ENCODE measurements at places on chromosomes 2 and 18.
A peak's percentile ranks its signal among the peaks of the same experiment; 100 is the strongest.

DNA sequence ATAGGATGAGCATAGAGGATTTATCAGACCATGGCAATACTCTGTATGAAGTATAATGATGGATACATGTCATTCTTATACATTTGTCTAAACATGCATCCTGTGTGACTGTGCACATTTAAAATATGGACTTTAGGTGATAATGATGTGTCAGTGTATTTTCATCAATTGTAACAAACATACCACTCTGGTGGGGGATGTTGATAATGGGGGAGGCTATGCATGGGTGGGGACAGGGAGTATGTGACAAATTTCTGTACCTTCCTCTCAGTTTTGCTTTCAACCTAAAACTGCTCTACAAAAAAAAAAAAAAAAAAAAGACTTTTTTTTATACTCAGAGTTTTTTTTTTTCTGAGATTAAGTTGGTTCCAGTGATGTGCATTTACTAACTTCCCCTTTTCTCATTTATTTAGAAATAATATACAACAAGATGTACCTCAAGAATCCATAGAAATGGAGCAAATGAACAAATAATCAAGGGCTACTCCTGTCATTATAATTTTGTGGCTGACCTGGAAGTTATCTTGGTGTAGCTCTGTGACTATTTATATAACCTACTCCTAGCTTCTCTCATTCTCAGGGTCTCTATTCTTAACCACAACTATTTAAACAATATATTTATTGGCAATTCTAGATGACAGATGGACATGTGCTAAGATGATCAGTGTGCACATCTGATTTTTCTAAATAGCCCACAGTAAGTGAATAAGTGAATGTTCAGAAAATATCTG is 108.9 kb upstream of the ITGA4 start:
- no peaks in the 10 kb centered on the region for H3K4me1 ChIP-seq
- no peak overlapping the region for H3K27ac ChIP-seq
- no peaks in the 10 kb centered on the region for H3K27me3 ChIP-seq
- H3K4me3 ChIP-seq = no peak overlapping the region
- H3K36me3 ChIP-seq = no peaks in the 10 kb centered on the region

DNA sequence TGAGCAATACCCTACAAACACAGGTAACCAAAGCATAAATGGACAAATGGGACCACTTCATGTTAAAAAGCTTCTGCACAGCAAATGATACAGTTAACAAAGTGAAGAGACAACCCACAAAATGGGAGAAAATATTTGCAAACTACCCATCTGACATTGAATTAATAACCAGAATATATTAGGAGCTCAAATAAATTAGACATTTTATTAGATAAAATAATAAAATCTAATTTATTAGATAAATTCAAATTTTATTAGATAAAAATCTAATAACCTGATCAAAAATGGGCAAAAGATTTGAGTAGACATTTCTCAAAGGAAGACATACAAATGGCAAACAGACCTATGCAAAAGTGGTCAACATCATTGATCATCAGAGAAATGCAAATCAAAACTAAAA is 35.8 kb upstream of the KCNH7 start:
- no peak overlapping the region for H3K4me3 ChIP-seq
- H3K27ac ChIP-seq = no peak overlapping the region
- H3K4me1 ChIP-seq = no peaks in the 10 kb centered on the region

GRCh38 chr2:136225950-136226835 is 108.2 kb upstream of the CXCR4 start:
- H3K4me3 ChIP-seq = no peak overlapping the region
- no peaks in the 10 kb centered on the region for H3K27me3 ChIP-seq
- no peaks in the 10 kb centered on the region for H3K36me3 ChIP-seq

DNA sequence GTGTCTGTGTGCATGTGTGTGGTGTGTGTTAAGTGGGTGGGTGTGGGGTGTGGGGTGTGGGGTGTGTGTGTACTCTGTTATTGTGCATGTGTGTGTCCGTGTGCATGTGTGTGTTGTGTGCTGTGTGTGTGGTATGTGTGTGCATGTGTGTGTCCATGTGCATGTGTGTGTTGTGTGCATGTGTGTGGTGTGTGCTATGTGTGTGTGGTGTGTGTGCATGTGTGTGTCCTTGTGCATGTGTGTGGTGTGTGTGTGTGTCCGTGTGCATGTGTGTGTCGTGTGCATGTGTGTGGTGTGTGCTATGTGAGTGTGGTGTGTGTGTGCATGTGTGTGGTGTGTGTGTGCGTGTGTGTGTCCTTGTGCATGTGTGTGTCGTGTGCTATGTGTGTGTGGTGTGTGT is 6.9 kb upstream of the OTOS start:
- no peak for DNase-seq
- H3K4me3 ChIP-seq = no peak overlapping the region
- H3K4me1 ChIP-seq = no peaks in the 10 kb centered on the region
- no peaks in the 10 kb centered on the region for H3K27me3 ChIP-seq
- H3K27ac ChIP-seq = no peak overlapping the region
- no peaks in the 10 kb centered on the region for H3K36me3 ChIP-seq

- no peaks in the 10 kb centered on the region for H3K36me3 ChIP-seq
- H3K27ac ChIP-seq = no peak overlapping the region
- no peak for DNase-seq
These were observed 271.6 kb upstream of the SETBP1 start for GRCh38 chr18:44409071-44409470.

GRCh38 chr2:166727095-166727494 is 161.2 kb upstream of the XIRP2 start:
- no peak for DNase-seq
- no peaks in the 10 kb centered on the region for H3K27me3 ChIP-seq
- no peaks in the 10 kb centered on the region for H3K36me3 ChIP-seq
- H3K4me3 ChIP-seq = no peak overlapping the region

DNA sequence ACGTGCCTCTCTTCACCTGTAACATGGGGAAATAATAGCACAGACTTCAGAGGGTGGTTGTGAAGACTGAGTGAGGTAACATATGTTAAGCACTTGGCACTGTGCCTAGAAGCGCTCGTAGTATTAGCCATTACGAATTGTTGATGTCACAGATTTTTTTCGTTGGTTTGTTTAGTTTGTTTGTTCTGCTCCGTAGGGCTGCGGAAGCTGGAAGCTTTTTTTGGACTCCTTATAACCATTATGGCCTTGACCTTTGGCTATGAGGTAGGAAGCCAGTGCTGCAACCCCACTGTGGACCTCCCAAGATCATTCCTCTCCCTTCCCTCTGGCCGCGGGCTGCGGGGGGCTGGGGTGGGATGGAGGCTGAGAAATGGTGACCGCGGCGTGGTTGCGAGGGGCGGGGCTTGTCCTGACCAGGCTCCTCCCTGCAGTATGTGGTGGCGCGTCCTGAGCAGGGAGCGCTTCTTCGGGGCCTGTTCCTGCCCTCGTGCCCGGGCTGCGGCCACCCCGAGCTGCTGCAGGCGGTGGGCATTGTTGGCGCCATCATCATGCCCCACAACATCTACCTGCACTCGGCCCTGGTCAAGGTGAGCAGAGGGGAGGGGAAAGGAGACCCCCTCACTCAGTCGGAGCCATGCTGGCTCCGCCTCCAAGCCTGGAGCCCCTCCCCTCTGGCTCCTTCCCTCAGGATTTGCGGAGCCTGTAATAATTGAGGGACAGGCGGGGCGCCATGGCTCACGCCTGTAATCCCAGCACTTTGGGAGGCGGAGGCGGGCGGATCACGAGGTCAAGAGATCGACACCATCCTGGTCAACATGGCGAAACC is 5.5 kb downstream of the SLC11A1 start:
- H3K36me3 ChIP-seq = no peaks in the 10 kb centered on the region
- no peak overlapping the region for H3K27ac ChIP-seq
- peak; percentile 84 for DNase-seq

DNA sequence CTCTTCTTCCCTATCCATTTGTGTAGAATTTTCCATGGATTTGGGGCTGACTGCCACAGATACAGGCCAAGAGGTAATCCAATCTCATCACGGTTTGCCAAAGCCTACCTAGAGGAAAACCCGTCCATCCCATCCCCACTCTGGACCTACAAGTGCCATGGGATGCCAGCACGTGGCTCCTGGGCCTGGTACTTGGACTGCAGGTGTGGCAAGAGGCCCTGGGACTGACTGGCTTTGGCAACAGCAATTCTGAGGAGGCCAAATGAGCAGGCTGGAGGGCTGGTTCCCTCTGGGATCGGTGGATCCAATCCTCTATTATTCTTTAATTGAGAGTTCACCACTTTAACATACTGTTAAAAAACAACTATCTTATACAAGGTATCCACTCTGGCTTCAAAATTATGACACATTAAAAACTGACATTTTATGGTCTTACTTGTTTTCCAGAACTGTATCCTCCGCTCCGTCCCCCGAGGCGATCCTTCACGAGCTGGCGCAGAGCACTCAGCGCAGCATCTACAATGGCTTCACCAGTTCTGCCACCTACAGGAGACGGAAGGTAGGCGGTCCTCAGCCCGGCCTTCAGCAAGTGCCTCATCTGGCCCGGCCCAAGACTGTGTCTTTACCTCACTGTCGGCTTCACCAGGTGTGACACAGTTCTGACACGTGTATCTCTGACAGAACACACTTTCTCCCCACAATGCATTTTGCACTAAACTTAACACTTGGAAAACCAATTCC is 19.8 kb downstream of the PDIA6 start:
- no peak overlapping the region for H3K4me3 ChIP-seq
- DNase-seq = no peak
- H3K36me3 ChIP-seq = peaks cover 48% of the 10 kb centered on the region
- H3K4me1 ChIP-seq = peaks cover 15% of the 10 kb centered on the region

- no peaks in the 10 kb centered on the region for H3K36me3 ChIP-seq
- no peaks in the 10 kb centered on the region for H3K4me1 ChIP-seq
- no peak overlapping the region for H3K27ac ChIP-seq
- DNase-seq = no peak
- H3K27me3 ChIP-seq = no peaks in the 10 kb centered on the region
- H3K4me3 ChIP-seq = no peak overlapping the region
These were observed 332.2 kb upstream of the ST6GAL2 start for GRCh38 chr2:107218208-107218607.

- peaks cover 12% of the 10 kb centered on the region for H3K4me1 ChIP-seq
- no peak overlapping the region for H3K4me3 ChIP-seq
- no peak overlapping the region for H3K27ac ChIP-seq
These were observed 837.4 kb upstream of the ID2 start for GRCh38 chr2:7844414-7844965.

- H3K27me3 ChIP-seq = no peaks in the 10 kb centered on the region
- peaks cover 93% of the 10 kb centered on the region for H3K4me1 ChIP-seq
- peak; percentile 51 for DNase-seq
- H3K4me3 ChIP-seq = no peak overlapping the region
These were observed 14.6 kb downstream of the ZEB2 start for GRCh38 chr2:144505245-144505831.

- no peak overlapping the region for H3K27ac ChIP-seq
- DNase-seq = no peak
- no peaks in the 10 kb centered on the region for H3K36me3 ChIP-seq
- H3K4me1 ChIP-seq = peaks cover 6% of the 10 kb centered on the region
- no peak overlapping the region for H3K4me3 ChIP-seq
These were observed 44.2 kb upstream of the TAF1B start for GRCh38 chr2:9799011-9799596.

DNA sequence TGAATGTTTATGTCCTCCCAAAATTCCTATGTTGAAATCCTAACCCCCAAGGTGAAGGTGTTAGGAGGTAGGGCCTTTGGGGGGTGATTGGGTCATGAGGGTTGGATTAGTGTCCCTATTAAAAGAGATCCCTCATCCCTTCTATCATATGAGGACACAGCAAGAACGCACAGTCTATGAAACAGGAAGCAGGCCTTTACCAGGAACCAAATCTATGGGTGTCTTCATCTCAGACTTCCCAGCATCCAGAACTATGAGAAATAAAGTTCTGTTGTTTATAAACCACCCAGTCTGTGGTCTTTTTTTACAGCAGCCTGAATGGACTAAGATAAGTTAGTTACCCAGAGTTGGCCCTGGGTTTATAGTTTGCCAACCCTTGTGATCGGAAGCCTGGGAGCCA is 153.1 kb downstream of the INO80D start:
- no peak overlapping the region for H3K27ac ChIP-seq
- H3K27me3 ChIP-seq = peaks cover 7% of the 10 kb centered on the region
- DNase-seq = no peak
- H3K4me1 ChIP-seq = no peaks in the 10 kb centered on the region
- no peaks in the 10 kb centered on the region for H3K36me3 ChIP-seq
- no peak overlapping the region for H3K4me3 ChIP-seq

- H3K36me3 ChIP-seq = no peaks in the 10 kb centered on the region
- no peak overlapping the region for H3K27ac ChIP-seq
- peaks cover 13% of the 10 kb centered on the region for H3K4me1 ChIP-seq
- no peak for DNase-seq
- no peaks in the 10 kb centered on the region for H3K27me3 ChIP-seq
- no peak overlapping the region for H3K4me3 ChIP-seq
These were observed 251.0 kb upstream of the RAB12 start for GRCh38 chr18:8358033-8358765.

GRCh38 chr2:224970311-224970710 is 72.0 kb downstream of the DOCK10 start:
- peaks cover 20% of the 10 kb centered on the region for H3K27me3 ChIP-seq
- no peak overlapping the region for H3K4me3 ChIP-seq
- H3K4me1 ChIP-seq = no peaks in the 10 kb centered on the region
- no peaks in the 10 kb centered on the region for H3K36me3 ChIP-seq
- no peak for DNase-seq
- H3K27ac ChIP-seq = no peak overlapping the region

GRCh38 chr2:238761868-238762267 is 86.0 kb upstream of the TWIST2 start:
- no peaks in the 10 kb centered on the region for H3K27me3 ChIP-seq
- H3K4me1 ChIP-seq = no peaks in the 10 kb centered on the region
- no peak overlapping the region for H3K4me3 ChIP-seq
- H3K27ac ChIP-seq = no peak overlapping the region
- DNase-seq = no peak

DNA sequence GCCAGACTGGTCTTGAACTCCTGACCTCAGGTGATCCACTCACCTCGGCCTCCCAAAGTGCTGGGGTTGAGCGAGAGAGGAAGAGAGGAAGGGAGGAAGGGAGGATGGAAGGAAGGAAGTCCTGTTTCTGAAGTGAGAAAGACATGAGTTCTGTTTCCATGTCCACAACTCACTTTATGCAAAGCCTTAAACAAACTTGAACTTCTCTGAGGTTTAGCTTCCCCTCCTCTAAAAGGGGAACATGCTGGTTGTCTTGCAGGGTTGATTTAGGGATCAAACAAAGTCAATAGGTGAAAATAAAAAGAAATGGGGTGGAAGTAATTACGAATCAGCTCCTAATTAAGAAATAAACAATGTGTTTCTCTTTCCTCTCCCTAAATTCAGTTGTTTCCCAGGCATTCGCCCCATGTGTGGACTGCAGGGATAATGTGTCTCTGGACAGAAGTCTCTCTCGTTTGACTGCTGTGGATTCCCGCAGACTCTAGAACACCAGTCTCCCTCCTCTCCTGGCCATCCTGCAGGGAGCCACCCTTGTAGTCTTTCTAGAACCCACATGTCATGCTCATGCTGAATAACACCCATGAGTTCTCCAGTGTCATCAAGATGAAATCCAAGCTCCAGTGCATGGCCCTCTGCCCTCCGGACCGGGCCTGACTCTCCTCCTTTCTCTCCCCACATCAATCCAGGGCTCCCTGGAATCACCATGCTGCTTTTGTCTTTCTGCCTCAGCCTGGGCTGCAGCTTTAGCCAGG is 229.3 kb upstream of the TRIB2 start:
- H3K4me1 ChIP-seq = no peaks in the 10 kb centered on the region
- no peak for DNase-seq
- H3K27ac ChIP-seq = no peak overlapping the region
- H3K4me3 ChIP-seq = no peak overlapping the region

GRCh38 chr18:24552218-24552617 is 91.8 kb downstream of the HRH4 start:
- H3K4me3 ChIP-seq = no peak overlapping the region
- H3K4me1 ChIP-seq = peaks cover 15% of the 10 kb centered on the region
- H3K27me3 ChIP-seq = no peaks in the 10 kb centered on the region
- H3K27ac ChIP-seq = no peak overlapping the region
- H3K36me3 ChIP-seq = no peaks in the 10 kb centered on the region
- no peak for DNase-seq

All from cardiac muscle cell (in vitro differentiated cells and primary cell).